ENCODE measurements at places on chromosomes 7 and 10. TPM values are rescaled to one million over a fixed set of nuclear protein-coding genes. Genes with fewer than 3 reads are reported as not detected.

TRIM50 gene
- 0.19 TPM for total RNA-seq

OR2AE1 gene
- total RNA-seq = not detected

ALOX5 gene
- total RNA-seq = 58.1 TPM

MBL2 gene
- not detected for total RNA-seq

CYP2W1 gene
- total RNA-seq = 0.13 TPM

ACADSB gene
- total RNA-seq = 26.6 TPM

GPC2 gene
- total RNA-seq = 1.8 TPM

VGF gene
- total RNA-seq = 0.38 TPM
